ENCODE measurements at places on chromosomes 12 and 14.

GRCh38 chr12:124525455-124525854 is 42.0 kb downstream of the NCOR2 start:
- no peak for DNase-seq

DNA sequence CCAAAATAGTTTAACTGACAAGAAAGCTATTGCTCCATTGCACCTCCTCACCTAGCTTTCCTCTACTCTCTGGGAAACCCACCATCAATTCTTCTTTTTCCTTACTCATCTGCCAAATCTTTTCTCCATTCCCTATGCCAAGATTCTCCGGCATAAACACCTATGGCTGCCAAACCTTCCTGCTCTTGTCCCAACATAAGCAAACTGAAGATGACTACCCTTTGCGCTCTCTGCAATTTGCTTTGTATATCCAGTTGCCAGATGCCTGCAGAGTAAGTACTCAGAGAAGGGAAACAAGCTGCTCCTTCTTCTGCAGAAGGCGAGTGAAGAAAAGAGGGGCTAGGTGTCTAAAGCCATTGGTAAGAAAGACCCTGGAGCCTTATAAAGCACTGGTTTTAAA is 11.5 kb downstream of the PTGER2 start:
- no peak for DNase-seq

DNA sequence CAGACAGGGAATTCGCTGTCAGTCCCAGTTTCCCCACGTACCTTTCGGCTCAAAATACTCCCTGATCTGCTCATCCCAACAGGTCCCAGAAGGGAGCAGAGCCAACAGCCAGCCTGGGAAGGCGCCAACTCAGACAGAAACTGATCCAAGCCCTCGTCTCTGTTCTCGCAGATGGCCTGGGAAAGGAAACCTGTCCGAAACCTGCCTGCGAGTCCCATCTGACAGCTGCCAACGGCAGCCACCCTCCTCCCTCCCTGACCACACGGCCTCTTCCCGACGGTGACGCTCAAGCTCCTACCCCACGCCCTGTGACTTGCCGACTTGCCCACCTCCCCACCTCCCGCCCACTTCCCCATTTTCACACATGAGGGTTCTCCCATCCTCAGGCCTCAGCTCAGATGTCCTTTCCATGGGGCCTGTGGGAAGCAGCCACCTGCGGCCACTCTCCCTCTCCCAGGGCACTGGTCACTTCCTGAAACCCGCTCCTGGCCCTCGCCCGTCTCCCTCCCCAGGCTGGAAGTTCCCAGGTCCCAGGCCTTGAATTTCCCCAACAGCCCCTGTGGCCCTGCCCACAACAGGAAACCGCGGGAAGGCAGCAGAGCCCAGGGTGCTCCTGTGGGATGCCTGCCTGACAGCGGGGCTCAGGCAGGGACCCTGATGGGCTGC is 60.9 kb upstream of the FBRSL1 start:
- DNase-seq: no peak

GRCh38 chr12:132204063-132204792 is 60.0 kb downstream of the NOC4L start:
- no peak for DNase-seq

GRCh38 chr14:57519043-57519442 is 25.4 kb upstream of the CCDC198 start:
- no peak for DNase-seq

GRCh38 chr14:24351517-24351916 is 11.7 kb upstream of the RIPK3 start:
- no peak for DNase-seq

DNA sequence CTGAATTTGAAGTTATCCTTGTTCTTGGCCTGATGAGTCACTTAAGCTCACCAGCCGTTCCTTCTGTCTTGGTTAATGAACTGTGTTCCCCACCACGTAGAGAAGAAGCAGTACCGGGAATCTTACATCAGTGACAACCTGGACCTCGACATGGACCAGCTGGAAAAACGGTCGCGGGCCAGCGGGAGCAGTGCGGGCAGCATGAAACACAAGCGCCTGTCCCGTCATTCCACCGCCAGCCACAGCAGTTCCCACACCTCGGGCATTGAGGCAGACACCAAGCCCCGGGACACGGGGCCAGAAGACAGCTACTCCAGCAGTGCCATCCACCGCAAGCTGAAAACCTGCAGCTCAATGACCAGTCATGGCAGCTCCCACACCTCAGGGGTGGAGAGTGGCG is 68.2 kb downstream of the FRMD6 start:
- DNase-seq: no peak

GRCh38 chr12:121490401-121491281 is 90.2 kb downstream of the KDM2B start:
- DNase-seq: no peak
